ENCODE measurements at places on chromosomes 6 and 20.

DNA sequence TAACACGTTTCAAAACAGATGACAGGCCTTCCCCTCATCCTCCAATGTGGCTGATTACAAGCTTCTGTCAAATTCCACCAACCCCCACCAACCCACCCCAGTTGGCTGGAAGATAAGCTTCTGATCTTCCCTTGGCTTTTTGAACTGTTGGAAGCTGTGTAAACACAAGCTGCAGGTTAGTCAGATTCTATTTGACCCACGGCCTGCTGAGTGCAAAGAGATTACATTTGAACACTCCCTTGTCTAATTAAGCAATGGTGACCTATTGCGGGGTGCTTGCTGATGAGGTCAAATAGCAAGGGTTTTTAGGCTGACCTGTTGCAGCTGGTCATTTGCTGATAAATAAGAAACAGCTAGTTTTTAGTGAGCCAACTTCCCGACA, 379.7 kb downstream of the BMP2 start:
- no peak for DNase-seq

- no peak for DNase-seq
Observed at GRCh38 chr6:169866668-169867521, 115.5 kb downstream of the ERMARD start.

GRCh38 chr20:38818113-38819065, 12.9 kb downstream of the PPP1R16B start:
- no peak for DNase-seq

DNA sequence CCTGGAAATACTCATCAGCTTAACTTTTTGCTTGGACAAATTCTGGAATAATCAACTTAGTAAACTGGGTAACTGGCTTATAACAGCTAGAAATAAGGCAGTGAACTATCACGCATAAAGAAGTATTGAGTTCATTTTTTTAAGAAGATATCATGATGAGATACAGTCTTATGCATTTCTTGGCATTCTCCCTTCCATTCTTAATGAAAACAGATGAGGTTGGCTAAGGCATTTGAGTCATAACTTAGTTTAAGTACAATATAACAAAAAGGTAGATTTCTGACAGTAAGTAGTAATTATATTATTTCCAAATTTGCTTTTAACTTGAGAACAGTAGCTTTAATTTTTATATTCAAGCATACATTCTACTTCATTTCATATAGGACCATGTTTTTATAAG, 56.1 kb downstream of the SAMD5 start:
- DNase-seq = no peak

DNA sequence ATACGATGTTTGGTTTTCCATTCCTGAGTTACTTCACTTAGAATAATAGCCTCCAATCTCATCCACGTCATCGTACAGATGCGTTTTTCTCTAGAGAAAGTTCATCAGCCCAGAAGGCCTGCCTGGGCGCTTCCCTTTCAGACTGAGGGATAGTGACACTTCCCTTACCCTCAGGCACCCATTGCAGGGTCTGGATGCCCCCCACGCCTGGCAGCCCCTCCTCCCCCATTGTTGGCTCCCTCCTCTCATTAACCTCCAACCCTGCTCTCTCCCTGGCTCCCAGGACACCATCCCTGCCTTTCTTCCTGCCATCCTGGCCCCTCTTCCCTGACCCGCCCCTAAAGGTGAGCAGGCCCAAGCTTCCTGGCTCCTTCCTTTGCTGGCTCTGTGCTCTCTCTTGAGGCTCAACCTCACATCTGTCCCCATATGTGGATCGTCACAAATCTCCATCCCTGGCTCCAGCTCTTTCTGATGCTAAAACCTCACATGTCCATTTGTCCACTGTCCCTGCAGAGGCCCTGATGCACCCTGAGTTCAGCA, 145.2 kb downstream of the SYCP2 start:
- no peak for DNase-seq

- DNase-seq = peak; percentile 46
Observed at GRCh38 chr6:43228951-43229802, at the start of gene DNPH1. Gene DNPH1, minus strand, starts transcription at chr6:43229481. Its CDS starts 25 bp downstream, at chr6:43229456.

DNA sequence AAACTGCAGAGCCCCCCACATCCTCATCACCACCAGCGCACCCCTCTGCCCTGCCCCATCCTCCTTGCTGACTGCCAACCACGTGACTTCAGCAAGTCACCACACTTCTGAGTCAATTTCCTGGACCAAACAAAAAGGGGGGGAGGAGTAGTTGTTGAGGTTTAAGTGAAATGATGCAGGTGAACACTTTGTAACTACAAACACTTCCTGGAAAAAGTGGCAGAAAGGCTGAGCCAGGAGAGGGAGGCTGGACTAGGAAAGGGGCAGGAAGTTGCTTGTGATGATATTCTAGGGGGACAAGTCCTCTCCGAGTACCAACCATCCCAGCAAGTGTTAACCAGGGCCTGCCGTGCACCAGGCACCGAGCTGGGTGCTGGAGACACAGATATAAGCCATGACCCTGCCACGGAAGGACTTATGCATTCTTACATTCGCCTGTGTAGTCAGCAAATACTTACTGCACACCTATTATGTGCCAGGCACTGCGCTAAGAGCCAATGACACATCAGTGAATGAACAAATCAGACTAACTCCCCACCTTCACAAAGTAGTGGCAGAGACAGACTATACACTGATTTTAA, 67.3 kb downstream of the PREX1 start:
- peak; percentile 41 for DNase-seq

DNA sequence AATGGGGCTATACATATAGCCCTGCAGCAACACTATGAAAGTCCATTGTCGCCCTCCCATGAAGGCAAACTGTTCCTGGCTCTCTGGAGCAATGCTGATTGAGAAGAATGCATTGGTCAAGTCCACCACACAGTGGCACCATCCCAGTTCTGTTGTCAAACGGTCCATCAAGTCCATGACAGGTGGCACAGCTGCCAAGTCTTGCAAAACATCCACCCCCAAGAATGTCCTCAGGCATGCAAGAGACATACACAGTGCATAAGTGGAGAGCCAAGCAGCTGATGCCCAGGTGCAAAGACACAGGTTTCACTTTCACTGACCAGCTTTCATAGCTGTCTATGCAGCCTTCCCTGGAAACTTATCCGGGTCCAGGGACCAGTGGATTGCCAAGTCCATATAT, 17.5 kb downstream of the ZNF391 start:
- no peak for DNase-seq

DNA sequence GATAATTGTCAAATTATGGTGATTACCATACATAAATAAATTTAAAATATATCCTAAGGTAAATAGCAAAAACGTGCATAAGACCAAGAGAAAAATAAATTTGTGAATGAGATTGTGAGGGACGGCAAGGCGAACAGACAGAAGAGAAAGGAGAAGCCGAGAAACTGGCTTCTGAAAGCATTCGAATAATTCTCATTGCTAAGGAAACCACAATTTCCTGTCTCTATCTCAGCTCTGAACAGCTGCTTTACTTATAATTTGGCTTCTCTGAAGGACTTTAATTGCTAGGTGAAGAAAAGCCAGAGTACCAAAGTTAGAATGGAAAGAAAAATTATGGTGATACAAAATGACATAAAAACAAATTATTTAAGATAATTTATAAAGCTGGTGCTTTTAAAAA, 79.0 kb upstream of the RGS17 start:
- DNase-seq = no peak

DNA sequence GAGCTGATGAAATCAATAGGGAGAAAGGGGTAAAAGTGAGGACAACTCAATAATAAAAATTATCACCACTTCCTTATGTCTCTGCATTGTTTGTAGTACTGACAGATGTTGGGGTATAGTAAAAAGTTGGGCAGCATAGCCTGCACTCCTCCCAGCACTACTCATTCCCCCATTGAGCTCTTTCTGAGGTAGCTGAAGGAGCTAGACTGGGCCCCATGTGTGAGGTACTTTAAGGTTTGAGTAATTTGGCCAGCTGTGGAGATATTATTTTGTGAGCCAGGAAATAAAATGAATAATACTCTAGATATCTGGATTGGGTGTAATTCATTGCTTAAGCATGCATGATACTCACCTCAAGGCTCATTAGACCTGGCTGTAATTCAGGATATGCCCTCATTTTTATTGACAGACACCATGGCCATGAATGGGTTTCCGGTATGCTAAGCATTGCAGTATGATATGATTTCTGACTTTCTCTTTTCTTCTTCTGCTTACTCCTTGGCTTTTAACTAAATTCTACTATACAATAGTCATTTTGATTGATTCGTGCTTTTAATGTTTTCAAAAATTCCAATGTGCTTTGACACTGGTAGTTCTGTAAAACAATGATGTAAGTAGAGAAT, 283.9 kb upstream of the RIMS1 start:
- DNase-seq = no peak

- no peak for DNase-seq
Observed at GRCh38 chr20:6140947-6141346, 18.1 kb upstream of the FERMT1 start.

GRCh38 chr20:58982406-58983114, 1.5 kb downstream of the NELFCD start:
- no peak for DNase-seq

- DNase-seq = peak; percentile 68
Observed at GRCh38 chr20:50460608-50461267, 49.4 kb upstream of the PTPN1 start.

GRCh38 chr6:4491501-4492260, 284.5 kb upstream of the CDYL start:
- DNase-seq = no peak

- no peak for DNase-seq
Observed at GRCh38 chr6:131038597-131039344, 24.3 kb downstream of the EPB41L2 start.

- no peak for DNase-seq
Observed at GRCh38 chr6:89357390-89357789, 4.9 kb upstream of the UBE2J1 start.

GRCh38 chr6:153086225-153086990, 44.7 kb downstream of the RGS17 start:
- DNase-seq = no peak

DNA sequence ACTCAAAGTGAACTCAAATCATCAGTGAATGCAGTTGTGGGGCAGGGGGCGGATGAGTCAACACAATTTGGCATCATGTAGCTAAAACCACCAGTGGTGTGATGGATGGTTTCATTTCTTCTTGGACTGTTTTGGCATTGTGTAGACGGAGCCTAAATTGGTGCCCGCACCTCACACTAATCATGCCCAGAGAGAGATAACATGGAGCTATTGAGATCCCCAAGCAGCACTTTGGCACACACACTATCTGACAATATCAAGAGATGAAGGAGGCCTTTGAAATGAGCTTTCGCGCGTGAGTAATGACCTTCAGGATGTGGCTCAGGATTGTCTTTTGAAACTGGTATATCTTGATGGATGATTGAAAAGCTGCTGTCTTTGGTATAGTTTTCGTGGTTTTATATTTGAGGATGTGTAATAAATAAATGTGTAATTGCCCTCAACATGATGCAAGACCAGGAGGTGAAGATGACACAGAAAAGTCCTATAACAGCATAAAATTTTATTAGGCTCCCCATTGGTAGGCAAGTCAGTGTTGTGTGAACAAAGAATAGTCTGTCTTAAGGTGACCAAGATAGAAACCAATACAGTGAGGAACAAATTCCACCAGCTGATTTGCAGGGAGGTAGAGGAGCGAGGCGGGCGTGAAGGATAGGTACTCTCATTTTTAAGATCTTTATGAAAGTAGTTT, 174.2 kb downstream of the TSHZ2 start:
- DNase-seq = no peak

- DNase-seq = no peak
Observed at GRCh38 chr20:22675341-22675740, 91.0 kb upstream of the FOXA2 start.

- no peak for DNase-seq
Observed at GRCh38 chr6:141133346-141133745, 999.4 kb upstream of the GJE1 start.

- no peak for DNase-seq
Observed at GRCh38 chr6:103236923-103237322, 1622.8 kb downstream of the HACE1 start.

GRCh38 chr6:157912326-157912725, 69.3 kb upstream of the SYNJ2 start:
- no peak for DNase-seq

DNA sequence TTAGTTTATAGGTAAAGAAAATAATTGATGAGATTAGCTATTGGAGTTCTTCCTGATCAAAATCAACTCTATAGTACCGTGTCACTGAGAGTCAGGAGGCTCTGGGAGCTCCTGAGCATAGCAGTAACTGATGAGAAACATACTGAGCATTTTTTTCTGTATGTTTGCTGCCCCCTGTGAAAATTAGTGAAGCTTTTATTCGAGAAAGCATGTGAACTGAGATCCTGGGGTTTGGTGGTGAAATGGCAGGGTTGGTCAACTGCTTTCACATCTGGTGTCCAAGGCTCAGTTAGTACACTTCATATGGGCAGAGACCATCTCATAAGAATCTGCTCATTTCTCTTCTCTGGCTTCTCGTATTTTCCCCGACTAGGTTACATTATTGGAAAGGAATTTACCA, 4.1 kb upstream of the ABT1 start:
- no peak for DNase-seq

- DNase-seq = no peak
Observed at GRCh38 chr6:15337582-15337981, 91.7 kb downstream of the JARID2 start.

DNA sequence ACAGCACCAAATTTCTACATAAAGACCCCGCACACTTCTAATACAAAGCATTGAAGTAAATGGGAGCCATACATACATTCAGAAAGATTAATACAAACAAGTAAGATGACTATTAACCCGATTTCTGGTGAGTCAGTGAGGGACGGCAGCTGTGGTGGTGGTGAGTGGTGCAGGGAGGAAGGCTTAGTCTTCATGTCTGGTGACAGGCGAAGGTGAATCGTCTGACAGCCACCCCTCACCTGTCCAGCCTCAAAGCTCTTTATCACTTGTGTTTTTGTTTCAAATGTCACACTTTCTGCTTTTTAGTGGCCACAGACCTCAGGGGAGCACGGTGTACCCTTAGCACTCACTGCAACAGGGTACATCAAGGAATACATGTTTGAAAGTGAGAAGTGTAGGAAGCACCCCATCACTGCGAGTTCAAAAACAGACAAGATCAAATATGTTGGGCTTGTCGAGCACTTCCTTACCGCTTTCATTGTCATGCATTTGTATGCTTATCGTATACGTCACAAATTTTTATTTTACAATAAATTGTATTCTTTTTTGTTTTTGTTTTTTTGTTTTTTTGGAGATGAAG, 63.5 kb downstream of the IRF4 start:
- no peak for DNase-seq

DNA sequence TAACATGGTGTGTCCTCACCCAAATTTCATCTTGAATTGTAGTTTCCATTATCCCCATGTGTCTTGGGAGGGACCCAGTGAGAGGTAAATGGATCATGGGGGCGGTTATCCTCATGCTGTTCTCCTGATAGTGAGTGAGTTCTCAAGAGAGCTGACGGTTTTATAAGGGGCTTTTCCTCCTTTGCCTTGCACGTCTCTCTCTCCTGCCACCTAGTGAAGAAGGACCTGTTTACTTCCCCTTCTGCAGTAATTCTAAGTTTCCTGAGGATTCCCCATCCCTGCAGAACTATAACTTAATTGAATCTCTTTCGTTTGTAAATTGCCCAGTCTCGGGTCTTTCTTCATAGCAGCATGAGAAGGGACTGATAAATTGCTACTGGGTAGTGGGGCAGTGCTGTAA, 789.3 kb downstream of the FRK start:
- DNase-seq = no peak

- no peak for DNase-seq
Observed at GRCh38 chr6:163405412-163406309, 8.9 kb upstream of the QKI start.

All from stimulated activated CD8-positive, alpha-beta memory T cell treated with anti-CD3 and anti-CD28 coated beads, Interleukin-15, amount 100 ng/mL, for 1 hour (primary cell).